Endodermal cell (in vitro differentiated cells): ENCODE measurements at places on chromosomes 1 and 21.

- DNase-seq, result no peak
Measured at GRCh38 chr1:105005594-105006195, 1256.0 kb downstream of the AMY1C start.

GRCh38 chr1:4978660-4979390, 324.4 kb downstream of the AJAP1 start:
- DNase-seq, result peak; percentile 23

- no peak for DNase-seq
Measured at GRCh38 chr1:64765826-64766225, 21.0 kb downstream of the RAVER2 start.

- DNase-seq, result no peak
Measured at GRCh38 chr1:162016631-162017030, 7.0 kb downstream of the OLFML2B start.

- DNase-seq, result no peak
Measured at GRCh38 chr21:32817208-32817607, 45.7 kb upstream of the PAXBP1 start.

DNA sequence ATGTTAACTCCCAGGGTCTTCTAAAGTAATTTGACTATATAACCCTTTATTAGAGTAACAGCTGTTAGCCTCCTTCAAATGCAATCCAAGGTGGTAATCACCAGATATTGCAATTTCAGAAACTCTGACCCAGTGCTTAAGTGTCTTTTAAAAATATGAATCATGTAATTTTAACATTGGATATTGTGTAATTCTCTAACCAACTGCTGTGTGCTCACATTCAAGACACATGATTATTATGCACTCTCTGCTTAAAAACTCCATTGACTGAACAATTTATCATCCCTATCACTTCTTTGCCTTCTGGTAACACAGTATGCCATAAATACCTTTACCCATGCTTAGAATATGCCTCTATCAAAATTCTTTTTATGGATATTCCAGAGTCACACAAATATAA, 537.4 kb upstream of the RGS18 start:
- no peak for DNase-seq

GRCh38 chr1:78236716-78237115, 190.9 kb downstream of the GIPC2 start:
- no peak for DNase-seq

GRCh38 chr1:167057241-167057688, 32.9 kb downstream of the GPA33 start:
- peak; percentile 84 for DNase-seq

- DNase-seq, result no peak
Measured at GRCh38 chr1:24134376-24134775, 8.6 kb downstream of the IL22RA1 start.

GRCh38 chr1:148315071-148315811, 163.2 kb upstream of the NBPF11 start:
- no peak for DNase-seq

DNA sequence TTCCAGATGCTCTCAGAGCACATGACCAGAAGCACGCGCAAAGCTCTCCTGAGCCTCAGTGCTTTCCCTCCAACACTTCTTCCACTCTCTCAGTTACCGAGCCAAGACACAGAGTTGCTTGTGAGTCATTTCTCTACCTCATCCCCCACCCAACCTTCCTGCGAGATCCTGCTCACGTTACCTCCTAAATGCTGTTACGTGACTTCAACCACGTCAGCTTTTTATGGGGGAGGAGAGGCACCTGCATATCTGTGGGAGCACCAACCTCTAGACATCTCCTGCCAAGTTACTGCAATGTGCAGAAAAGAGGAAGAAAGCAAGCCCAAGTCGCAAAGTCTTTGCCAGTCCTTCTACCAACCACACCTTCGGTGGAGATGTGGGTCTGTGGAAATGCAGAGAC, 27.2 kb upstream of the ERG start:
- no peak for DNase-seq

GRCh38 chr21:15730484-15731242, 881 bp downstream of the USP25 start:
- DNase-seq, result no peak

DNA sequence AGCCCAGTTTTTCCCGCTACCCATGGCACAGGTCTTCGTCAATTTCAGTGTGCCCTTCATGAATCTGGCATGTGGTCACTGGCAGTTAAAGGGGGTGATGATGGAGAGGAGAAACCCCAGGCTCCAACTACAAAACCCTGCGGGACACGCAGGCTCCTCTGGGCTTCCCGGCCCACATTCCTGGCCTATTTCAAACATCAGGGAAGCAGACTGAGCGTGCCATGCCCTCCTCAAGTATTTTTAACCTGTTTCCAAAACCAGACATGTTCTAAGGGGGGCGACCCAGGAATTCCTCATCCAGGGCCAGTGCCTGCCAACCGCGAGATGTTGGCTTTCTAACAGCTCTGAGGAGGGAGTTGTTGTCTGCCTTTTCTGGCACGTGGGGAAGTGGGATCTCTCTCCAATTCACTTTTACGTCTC, 85.1 kb downstream of the CAPZB start:
- DNase-seq, result no peak

- DNase-seq, result no peak
Measured at GRCh38 chr1:94951509-94952208, 24.7 kb upstream of the CNN3 start.

GRCh38 chr1:162916407-162916806, 55.4 kb upstream of the CCDC190 start:
- no peak for DNase-seq

GRCh38 chr1:208219659-208220282, 24.4 kb downstream of the PLXNA2 start:
- DNase-seq, result peak; percentile 53

GRCh38 chr21:43306911-43307676, 119.8 kb downstream of the SIK1 start:
- DNase-seq, result no peak

DNA sequence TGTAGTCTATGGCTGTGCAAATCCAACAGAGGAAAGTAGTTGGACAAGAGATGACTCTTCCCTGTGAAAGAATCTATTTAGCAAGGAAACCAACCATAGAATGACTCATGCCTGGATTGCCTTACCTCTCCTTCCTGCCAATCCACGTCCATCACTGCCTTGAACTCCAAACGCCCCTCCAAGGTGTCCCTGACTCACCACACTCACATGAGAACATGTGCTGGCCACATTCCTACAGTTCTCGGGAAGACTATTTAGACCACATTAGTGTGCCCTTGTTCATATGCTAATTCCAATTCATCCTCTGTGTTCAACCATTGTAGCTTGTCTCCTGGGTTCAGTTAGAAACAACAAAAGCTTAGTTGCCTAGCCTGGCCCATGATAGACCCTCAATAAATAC, 157.3 kb downstream of the SLC30A10 start:
- DNase-seq, result peak; percentile 61

GRCh38 chr1:65605621-65606020, 185.2 kb downstream of the LEPR start:
- DNase-seq, result no peak

- DNase-seq, result no peak
Measured at GRCh38 chr1:6278263-6278662, 17.4 kb upstream of the GPR153 start.

- no peak for DNase-seq
Measured at GRCh38 chr21:43632373-43632905, 26.8 kb downstream of the HSF2BP start.
